CD4-positive, alpha-beta T cell treated with Interleukin-12 subunit alpha and Interleukin-12 subunit beta, for 1 hour (primary cell): ENCODE measurements at places on chromosomes 3 and 15.

GRCh38 chr15:67707520-67708283 is 117.6 kb upstream of the SKOR1 start:
- DNase-seq = no peak

DNA sequence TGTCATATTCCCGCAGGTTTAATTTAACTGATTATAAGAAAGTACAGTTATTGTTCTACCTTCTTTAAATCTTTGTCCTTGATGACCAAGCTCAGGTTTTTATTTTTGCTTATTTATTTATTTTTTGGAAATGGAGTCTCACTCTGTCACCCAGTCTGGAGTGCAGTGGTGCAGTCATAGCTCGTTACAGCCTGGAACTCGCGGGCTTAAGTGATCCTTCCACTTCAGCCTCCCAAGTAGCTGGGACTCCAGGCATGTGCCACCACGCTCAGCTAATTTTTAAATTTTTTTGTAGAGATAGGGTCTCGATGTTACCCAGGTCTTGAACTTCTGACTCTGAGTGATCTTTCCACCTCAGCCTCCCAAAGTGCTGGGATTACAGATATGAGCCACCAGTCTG is 8.9 kb downstream of the USP3 start:
- DNase-seq = no peak

DNA sequence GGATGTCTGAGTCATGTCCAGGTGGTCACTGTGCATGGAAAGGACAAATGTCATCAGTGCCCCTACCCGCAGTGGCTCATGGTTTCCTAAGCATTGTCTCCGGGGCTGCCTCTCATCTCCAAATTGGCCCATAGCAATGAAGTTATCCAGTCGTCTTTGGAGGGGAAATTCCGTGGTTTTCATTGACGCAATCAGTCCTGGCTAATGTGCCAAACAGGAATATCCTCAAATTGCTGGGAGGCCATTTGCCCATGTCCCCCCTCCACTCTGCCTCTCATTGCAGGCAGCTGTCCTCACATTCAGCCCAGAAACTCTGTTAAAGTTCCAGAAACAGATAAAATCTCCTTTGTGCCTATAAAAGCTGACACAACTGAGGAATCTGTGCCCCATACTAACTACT is 81.6 kb downstream of the MCTP2 start:
- no peak for DNase-seq

GRCh38 chr15:99249270-99249841 is at the start of gene TTC23:
TSS of gene TTC23 (minus strand) at chr15:99249581. CDS start at chr15:99228712, 20,869 bp downstream.
- DNase-seq = no peak
